ENCODE measurements at places on chromosomes 3 and 15.

- DNase-seq: no peak
These were observed 314.3 kb downstream of the CHST2 start for GRCh38 chr3:143433787-143434378.

DNA sequence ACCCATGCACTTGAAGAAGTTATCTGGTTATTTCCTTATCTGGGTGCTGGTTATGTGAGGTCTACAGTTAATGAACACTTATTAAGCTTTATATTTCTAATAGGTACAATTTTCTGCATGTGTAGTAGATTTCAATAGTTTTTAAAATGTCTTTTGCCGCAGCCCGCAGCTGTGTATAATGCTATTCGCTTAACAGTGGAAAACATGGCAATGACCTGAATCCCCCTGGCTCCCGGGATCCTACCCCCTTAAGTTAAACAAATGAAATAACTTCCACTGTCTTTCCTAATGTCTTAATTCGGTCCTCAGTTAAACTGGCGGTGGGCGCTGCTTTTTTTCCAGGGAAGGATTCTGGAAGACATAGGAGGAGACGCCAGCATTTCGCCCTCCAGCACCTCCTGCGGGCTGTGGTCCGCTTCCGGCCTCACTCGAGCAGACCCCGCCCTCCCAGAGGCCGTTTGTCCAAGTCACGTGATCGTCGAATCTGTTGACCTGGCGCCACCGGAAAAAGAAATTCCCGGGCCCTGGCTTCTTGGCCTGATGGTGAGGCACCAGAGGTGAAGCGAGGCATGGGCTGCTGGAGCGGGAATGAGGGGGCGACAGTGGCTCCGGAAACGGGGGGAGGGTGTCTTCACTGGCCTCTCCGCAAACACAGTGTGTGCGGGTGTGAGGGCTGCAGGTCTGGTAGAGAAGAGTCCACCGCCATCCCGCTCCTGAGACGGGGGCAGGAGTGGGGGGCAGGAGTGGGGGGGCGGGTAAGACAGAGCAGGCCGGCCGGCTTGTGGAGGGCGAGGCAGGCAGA, 45.6 kb upstream of the CSPG4 start:
- DNase-seq: peak; percentile 81

GRCh38 chr15:99249270-99249841, at the start of gene TTC23:
TSS of gene TTC23 (minus strand) at chr15:99249581. CDS start at chr15:99228712, 20,869 bp downstream.
- DNase-seq: no peak

GRCh38 chr15:98955331-98955730, 52.3 kb downstream of the PGPEP1L start:
- no peak for DNase-seq

DNA sequence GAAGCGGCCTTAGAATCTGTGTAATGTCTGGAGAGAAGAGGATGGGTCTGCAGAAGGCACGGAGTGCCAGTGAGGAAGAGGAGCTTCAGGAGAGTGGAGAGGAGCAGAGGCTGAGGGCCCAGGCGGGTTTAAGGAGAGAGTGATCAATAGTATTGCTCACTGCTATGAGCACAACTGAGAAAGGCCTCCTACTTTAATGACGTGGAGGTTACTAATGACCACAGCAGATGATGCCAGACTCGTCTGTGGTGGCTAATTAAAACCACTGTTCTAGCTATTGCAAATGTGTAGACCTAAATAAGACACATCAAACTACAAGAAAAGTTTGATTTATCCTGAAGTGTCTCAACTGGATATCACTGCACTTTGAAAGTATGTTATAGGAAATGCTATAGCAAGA, 33.2 kb downstream of the MTMR10 start:
- no peak for DNase-seq

GRCh38 chr3:192883512-192883911, 34.1 kb downstream of the MB21D2 start:
- DNase-seq: no peak

DNA sequence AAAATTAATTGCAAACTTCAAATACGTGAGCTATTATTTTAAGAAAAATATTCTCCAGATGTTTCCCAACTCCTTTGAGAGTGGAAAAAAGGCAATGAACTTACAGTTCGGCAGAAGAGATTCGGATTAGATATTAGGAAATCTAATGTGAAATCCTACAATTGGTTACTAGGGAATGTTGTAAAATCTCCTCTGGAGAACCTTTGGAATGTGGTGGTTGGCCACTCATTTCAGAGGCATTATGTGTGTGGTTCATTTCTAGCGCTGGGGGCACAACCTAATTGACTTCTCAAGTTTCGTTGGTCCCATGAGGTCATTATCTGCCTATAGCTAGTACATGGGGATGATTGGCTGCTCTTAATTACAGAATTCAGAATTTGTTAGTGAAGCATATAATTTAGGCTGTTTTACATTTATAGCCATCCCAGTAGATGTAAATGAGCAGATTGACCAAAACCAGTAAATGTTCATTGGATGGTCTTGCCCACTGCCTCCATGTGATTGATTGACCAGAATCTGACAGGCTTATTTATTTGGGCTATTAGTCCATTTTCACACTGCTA, 34.6 kb upstream of the CMSS1 start:
- DNase-seq: no peak

DNA sequence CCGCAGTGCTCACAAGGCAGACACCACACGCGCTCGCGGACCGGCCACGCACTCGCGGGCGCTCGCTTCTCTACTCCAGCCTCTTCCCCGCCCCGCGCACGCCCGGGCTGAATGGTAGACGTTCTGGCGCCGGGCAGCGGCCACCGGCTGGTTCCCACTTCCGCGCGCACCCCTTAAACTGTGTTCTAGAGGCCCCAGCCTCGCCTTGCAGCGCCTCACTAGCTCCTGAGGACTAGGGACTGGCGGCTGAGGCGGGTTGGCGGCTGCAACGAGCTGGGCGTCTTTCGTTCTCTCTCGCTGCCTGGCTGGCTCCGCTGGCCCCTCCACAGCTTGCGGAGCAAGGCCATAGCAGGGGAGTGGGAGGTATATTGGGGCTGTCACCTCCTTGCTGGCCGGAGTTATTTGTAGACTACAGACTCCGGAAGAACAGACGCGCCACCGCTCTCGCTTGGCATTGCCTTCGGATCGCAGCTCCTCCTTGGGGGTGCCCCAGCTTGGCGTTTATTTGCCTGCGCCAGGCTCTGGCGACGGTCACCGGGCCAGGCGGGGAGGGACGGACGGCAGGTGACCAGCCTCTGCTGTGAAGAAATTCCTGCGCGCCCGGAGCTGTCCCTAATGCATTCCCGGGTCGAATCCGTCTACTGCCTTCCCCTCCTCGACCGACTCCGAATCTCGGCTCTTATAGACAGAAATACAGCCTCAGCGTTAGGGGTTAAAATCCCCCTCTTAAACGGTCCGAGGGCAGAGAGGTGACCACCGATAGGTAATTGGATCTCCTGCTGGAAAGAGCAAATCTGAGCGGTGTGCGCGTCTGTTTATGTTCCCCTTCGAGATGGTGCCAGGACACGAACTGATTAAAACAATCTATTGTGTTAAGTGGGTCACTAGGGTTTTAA, 1.3 kb downstream of the GREM1 start:
- DNase-seq: peak; percentile 9

GRCh38 chr15:64105113-64105704, 9.4 kb downstream of the SNX1 start:
- no peak for DNase-seq

GRCh38 chr15:58520464-58520863, 88.7 kb downstream of the LIPC start:
- no peak for DNase-seq

GRCh38 chr15:66573719-66574595, 8.2 kb upstream of the LCTL start:
- DNase-seq: peak; percentile 26

DNA sequence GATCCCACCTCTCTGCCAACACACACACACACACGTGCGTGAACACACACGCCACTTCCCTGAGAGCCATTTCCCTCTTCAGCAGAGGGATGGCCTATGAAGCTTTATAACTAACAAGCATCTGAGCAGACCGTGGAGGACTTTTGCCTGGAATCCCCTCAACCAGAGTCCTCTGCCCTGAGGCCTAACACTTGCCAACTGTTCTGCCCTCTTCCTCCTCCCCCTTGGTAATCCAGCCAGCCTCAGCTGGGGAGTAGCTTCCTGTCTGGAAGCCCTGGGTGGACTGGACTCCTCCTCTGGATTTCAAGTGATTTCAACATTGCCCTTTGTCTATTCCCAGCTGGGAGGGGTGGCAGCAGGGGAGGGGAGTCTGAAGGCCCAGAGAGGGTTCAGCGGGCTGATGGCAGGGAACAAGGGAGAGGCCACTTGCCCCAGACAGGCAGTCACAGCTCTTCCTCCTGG, 68.4 kb upstream of the HACD2 start:
- DNase-seq: no peak

DNA sequence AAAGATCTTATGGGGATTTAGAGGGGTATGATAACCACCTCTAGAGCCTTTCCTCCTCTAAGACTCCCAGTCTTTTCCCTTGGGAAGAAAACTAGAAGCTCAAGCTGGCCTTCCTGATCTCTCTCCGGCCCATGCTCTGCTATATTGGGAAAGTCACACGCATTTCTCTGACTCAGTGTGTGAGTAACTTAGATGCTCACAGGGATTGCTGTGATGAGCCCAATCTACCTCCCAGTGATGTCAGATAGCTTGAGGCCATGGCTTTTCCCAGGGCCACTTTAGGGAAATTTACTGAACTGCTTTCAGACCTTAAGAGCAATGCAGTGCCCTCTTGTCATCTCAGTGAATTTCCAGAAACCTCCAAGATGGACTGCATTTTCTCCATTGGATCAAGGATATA, 8.6 kb upstream of the ST8SIA2 start:
- no peak for DNase-seq

GRCh38 chr15:78087951-78088772, 4.2 kb upstream of the SH2D7 start:
- DNase-seq: peak; percentile 53

DNA sequence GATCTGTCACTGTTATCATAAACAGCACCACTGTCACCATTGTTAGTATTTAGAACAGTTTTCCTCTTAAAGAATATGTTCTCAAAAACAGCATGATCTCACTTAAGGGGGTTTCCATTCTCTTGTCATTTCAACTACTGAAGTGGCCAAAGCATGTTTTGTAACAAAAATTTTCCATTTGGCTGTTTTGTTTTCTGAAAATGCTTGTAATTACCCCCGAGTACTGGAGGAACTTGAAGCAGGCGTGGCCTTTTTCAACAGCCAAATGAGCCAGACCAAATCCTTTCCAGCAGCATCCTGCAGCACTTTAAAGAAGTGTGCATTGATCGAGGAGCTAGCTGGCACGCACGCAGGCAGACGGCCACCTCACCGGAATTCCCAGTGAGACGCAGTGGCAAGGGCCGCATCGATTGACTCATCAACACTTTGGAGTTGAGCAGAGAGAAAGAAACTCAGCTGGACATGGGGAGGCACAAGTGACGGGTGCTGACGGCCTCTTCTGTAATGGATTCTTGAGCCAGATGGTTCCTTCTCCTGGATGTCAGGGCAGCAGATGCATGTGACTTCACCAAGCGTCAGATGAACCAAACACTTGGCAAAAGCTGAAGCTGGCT, 234.3 kb upstream of the IGF1R start:
- DNase-seq: no peak

DNA sequence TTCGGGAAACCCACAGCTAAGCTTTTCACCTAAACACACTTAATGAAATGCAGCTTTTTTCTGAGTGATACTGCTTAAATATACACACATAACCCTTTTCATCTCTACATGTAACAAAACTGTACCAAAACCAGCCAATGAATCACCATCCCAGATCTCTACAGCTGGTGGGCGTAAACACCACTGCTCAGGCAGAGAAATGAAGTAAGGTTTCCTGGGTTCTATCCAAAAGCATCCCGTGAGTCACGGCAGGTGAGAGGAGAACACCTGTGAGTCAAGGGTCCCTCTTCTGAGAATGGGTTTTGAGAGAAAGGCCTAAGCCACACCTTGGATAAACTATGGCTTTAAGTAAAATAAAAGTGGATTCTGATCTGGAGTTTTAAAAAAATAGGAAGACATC, 2.6 kb downstream of the CLDN1 start:
- DNase-seq: no peak

GRCh38 chr15:69320977-69321554, 22.4 kb downstream of the PAQR5 start:
- no peak for DNase-seq

DNA sequence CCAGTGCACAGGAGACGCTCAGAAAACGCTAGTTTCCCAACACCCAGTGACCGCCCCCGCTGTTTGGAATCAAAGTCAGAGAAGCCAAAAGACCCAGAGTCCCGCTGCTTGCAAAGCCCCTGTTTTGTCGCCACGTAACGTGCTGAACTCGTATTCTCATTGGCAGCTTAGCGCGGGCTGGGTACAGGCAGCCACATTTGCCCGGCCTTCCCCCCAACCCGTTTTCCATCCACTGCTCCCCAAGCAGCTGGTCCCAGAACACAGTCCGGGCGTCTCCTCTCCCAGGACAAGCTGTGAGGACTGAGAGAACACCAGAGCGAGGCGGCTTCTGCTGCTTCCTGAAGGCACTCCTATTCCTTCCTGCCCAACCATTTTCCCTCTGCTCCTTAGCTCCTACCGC, 54.8 kb downstream of the RASGRF1 start:
- no peak for DNase-seq

DNA sequence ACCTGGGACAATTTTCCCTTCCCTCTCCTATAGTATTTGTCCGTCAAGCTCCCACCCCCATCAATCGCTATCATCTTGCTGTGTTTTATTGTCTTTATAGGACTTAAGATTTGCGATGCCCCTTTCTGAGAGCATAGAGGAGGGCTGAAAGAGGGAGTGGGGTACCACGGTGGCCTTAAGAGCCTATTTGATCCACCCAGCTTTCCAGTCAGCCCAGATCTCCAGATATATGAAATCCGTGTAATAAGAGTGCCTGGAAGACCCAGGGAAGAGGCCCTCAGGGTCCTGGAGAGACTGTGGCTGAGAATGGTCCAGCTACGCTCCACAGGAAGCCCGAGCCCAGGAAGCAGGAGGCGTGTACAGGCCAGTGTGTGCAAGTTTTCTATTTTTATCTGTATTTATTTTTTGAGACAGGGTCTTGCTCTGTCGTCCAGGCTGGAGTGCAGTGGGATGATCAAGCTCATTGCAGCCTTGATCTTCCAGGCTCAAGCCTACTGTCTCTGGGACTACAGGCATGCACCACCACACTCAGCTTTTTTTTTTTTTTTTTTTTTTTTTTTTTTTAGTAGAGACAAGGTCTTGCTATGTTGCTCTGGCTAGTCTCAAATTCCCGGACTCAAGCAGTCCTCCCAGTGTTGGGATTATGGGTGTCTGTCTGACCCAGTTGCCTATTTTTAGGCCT, 964 bp upstream of the NCKIPSD start:
- DNase-seq: no peak

Data from germinal center (tissue), 1 donor.